NCI-H1105 (cell line): ENCODE measurements at places on chromosomes 12 and 14.
A peak's percentile ranks its signal among the peaks of the same experiment; 100 is the strongest.

- no peak for DNase-seq
Observed at GRCh38 chr12:69523433-69524330, 53.5 kb downstream of the FRS2 start.

DNA sequence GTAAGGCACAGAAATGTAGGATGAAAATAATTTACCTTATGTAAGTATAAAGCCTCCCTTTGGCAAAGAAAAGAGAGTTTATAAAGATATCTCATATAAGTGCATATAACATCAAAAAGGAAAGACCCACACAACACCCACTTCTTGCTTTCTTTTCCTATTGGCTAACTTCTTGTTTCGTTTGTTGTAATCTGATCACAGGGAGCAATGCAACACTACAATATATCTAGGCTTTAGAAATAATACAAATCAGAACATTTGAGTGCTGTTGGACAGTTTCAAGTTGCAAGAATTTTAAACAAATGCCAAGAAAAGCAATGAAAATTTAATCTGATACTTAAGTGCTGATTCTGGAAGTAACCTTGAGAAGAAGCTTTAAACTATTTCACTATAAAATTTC, 1.3 kb downstream of the FGD6 start:
- DNase-seq: no peak

DNA sequence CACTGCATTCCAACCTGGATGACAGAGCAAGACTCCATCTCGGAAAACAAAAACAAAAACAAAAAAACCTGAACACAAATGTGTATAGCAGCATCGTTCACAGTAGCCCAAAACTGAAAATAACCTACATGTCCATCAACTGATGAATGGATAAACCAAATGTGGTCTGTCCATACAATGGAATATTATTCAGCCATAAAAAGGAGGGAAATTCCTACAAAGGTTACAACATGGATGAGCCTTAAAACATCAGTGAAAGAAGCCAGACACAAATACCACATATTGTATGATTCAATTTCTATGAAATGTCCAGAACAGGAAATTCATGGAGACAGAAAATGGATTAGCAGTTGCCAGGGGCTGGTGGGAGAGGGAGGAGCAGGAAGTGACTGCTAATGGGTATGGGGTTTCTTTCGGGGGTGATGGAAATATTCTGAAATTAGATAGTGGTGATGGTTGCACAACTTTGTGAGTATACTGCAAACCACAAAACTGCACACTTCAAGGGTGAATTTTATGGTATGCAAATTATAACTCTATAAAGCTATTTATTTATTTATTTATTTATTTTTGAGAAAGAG, 4.0 kb downstream of the MYL2 start:
- DNase-seq: no peak

- no peak for DNase-seq
Observed at GRCh38 chr12:6199531-6200255, 507 bp upstream of the CD9 start.

DNA sequence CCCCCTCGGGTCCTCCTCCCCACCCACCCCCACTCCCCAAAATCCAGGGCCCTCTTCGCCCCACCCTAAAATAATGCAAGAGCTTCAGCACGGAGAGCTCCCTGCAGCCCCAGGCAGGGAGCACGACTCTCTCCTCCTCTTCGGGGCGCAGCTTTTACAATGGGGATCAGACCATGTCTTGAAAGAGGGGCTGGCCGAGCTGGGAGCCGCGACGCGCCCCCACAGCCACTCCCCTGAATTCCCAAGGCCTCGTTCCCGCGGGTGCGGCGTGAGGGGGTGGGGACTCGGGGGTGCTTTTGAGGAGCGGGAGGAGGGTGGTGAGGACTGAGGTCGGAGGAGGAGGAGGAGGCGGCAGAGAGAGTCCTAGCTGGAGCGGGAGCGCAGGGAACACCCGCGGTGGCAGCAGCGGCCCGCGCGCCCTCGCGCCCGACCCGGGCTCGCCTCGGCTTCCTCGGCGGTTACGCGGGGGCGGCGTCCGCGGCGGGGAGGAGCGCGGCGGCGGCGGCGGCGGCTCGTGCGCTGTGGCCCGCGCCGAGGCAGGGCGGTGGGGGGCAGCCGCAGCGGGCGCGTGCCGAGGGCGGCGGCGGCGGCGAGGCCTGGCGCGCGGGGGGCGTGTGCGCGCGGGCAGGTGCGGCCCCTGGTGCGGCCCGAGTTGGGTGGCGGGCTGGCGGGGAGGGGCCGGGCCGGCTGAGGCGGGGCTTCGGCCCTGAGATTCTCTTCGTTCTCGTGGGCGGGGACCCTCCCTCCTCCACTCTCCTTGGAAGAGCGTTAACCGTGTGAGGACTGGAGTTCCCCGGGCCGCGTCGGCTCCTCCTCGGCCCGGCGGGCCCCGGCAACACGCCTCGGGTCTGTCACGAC, at the start of gene ANKS1B:
ANKS1B (minus strand) TSS at position 666 of the 858 bp plus-strand sequence. CDS start 699 bp downstream, outside the sequence.
- peak; percentile 92 for DNase-seq

DNA sequence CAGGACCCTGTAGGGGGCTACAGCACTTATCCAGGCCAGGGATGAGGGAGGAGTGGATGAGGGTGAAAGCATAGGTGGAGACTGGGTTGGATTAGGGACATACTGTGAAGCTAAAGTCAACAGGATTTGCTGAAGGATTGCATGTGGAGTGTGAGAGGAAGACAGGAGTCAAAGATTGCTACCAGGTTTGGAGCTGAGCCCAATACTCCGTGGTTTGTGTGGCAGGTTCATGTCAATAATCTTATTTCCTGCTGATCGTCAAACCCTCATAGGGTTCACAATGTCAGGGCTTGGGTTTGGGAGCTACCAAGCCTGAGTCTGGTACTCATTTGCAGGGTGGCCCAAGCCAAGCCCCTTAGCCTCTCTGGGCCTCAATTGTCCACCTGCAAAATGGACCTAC, 77.1 kb upstream of the PLXNC1 start:
- no peak for DNase-seq

GRCh38 chr14:95831468-95831867, 45.2 kb upstream of the TUNAR start:
- DNase-seq: no peak

DNA sequence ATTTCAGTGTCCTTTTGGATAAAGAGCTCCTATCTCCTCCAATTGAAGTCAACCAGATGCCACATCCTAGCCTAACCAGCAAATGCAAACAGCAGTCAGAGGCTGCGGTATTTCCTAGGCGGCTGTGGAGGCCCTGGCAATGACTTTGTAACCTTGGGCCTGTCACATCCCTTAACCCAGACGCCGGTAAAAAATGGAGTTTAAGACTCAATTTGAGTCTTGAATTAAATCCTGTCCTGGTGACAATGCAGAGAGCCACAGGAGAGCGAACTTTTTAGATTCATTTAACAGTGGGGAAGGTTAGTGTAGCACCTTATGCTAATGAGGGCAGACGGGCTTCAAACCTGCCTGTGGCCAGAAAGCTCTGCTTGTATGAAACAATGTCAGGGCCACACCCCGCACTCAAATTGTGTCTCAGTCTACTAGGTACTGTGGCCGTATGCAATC, 1.3 kb downstream of the C12orf75 start:
- no peak for DNase-seq

DNA sequence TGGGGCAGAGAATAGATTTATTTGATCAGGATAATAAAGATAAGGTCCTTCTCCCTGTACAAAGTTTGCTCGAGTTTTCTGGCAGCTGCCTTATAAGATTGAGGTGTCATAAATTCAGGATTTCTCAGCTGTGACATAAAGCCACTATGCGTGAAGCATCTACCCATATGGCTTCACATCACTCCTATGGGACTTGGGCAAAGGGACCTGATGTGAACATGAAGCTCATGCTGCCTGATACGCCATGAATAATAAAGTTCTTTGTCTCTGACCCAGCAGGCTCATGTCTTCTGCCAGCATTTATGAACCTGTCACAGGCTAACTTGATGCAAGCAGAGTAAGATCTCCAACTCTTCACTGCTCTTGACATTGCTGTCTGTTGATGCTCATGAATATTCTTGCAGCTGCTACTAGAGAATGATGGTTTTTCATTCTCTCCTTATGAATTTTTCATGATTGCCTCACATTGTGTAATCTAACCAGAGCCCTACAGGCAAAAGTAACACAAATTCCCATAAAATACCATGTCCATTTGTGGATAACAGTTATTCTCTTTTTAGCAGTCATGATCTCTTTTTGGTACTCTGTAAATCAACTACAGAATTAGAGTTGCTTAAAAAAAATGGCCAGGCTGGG, 49.0 kb upstream of the CPNE8 start:
- DNase-seq: no peak

DNA sequence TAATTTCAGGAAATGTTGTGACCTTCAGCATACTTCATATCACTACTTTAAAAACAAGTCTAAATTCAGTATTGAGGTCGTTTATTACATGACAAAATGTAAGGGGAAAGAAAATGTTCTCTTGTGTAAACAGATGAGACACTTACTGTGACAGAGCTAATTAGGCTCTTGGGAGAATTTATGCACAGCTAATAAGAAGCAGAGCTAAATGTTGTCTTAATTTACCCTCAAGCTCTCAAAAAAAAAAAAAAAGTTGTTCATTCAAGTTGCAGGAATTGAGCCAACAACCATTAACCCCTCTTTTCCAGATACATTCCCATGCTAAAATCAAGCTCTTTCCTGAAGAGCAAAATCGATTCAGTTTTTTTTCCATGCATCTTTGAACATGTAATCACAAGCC, 1419.4 kb downstream of the FSCB start:
- peak; percentile 90 for DNase-seq

GRCh38 chr12:110245369-110245772, 35.7 kb upstream of the ATP2A2 start:
- no peak for DNase-seq

- no peak for DNase-seq
Observed at GRCh38 chr14:57501039-57501557, 7.4 kb upstream of the CCDC198 start.

GRCh38 chr14:32312010-32312331, 17.1 kb upstream of the AKAP6 start:
- no peak for DNase-seq

DNA sequence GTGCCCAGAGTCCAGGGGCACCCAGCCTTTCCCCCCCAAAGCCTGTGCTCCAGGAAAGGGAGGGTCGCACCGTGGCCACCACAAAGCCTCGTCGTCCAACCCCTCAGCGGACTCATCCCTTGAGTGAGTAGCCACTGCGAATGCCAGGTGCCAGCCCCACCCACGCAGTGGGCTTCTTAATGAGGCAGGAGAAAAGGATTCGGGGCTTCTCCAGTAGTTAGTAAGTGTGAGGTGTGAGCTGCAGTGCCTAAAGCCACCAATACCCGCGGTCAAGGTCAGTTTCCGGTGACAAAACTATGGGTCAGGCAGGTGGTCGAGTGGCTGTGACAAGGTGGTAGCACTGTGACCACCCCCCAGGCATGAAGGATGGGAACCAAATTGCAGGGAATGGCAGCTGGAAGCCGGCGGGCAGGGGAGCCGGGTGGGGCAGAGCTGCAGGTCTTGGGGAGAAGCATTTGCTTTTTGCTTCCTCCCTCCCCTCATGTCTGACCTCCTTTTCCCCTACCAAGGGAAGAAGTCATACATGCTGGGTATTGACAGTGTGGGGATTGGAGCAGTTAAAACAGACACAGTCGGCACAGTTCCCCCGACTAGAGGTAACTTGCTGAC, 8.0 kb downstream of the RAN start:
- DNase-seq: no peak
